Smooth muscle cell of the brain vasculature (primary cell): ENCODE measurements at places on chromosomes 13 and 19.

DNA sequence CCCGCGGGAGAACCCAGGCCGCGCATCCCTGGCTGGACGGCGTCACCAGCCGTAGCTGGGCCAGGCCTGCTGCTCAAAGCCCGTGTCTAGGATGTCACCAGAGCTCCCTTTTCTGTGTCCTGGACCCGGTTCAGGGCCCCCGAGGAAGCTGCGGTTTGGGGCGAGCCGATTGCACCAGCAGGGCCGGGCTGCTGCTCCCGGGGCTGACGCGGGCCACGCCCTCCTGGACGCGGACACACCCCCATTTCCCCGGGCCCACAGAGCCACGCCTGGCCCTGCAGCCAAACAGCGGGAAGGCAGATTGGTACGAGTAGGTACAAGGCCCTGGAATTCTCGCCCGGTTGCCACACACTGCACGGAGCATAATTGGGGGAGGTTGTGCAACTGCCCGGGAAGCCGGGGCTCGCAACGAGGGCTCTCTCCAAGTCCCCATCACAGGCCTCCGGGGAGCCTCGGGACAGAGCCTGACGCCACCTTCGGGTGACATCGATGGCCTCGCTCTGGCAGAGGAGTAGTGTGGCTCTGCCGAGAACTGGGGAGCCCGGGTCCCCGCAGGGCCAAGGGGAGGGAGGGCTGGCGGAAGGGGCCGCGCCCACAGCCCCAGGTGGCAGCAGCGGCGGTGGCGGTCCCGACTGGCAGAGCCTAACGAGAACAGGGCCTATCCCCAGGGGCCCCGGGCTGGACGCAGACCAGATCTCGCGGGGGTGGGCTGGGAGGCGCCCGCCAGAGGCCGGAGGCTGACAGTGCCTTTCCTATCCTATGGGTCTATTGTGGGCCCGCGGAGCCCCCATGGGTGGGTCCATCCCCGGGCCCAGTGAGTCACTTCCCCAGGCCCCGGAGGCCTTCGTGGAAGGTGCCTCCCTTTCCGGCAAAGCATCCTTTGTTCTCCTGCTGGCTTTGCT lies 23.5 kb downstream of the KCTD15 start:
- no peak for DNase-seq

DNA sequence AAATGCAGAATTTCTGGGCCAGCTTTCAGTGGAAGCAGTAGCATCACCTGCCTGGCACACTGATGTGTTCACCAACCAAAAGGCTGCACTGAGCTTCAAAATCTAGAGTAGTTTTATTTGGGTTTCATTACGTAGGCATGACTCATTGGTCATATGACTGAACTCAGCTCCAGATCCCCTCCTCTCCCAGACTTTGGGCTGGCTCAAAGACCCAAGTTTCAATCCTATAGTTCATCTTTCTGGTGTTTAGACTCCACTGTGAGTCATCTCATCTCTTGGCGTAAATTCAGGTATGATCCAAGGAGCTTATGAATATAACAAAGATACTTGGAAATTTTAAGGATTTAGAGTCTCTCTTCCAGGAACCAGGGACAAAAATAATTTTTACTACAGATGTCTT lies 17.7 kb downstream of the ZMYM5 start:
- peak; percentile 80 for DNase-seq

- DNase-seq: no peak
Measured at GRCh38 chr13:25771202-25771601, 280.6 kb downstream of the SHISA2 start.

- DNase-seq: no peak
Measured at GRCh38 chr13:40337651-40338050, 328.8 kb downstream of the FOXO1 start.

- no peak for DNase-seq
Measured at GRCh38 chr13:60111691-60112090, 52.0 kb downstream of the DIAPH3 start.

- DNase-seq: no peak
Measured at GRCh38 chr19:18915639-18916038, 3.5 kb downstream of the COPE start.

DNA sequence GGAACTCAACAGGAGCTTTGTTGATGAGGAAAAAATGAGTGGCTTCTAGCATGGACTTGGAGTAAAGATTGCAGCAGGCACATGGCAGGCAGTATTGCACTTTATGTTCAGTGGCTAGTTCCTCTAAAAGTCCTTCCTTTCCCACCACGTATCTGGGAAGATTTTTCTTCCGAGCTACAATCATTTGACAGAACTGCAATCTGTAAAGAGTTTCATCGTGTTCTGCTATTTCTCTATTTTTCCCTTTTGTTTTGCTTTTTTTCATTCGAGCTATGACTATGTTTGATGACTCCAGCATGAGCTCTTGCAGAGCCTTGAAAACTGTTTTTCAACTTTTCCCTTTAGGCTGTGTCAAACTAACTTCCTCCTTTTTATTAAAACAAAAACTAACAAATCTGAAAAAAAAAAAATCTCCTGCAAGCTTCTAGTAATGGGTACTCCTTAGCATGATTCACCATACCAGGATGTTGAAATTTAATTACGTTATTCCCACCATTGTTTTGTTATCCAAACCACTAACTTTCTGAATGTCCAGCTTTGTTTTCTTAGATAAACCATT lies 12.3 kb downstream of the CLDN10 start:
- DNase-seq: no peak

GRCh38 chr13:34620862-34621261 lies 321.2 kb upstream of the NBEA start:
- DNase-seq: no peak

DNA sequence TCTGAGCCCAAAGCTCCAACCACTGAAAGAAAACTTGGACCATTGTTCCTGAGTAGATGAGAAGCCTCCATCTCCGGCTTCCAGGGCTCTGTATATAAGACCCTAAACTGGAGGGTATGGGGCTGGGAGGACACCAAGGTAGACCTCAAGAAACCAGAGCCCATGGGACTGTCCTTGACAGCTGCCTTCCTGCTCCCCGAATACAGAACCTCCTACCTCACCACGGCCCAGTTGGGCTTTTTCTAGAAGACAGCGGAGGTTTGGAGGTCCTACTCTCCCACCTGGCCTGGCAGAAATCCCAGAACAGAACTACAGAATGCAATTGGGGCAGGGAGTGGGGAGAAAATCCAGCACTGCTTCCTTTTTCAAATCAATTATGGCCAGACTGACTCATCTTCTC lies 177.3 kb upstream of the ZNF507 start:
- no peak for DNase-seq

- DNase-seq: no peak
Measured at GRCh38 chr13:46213242-46213641, 1.5 kb downstream of the LRRC63 start.

DNA sequence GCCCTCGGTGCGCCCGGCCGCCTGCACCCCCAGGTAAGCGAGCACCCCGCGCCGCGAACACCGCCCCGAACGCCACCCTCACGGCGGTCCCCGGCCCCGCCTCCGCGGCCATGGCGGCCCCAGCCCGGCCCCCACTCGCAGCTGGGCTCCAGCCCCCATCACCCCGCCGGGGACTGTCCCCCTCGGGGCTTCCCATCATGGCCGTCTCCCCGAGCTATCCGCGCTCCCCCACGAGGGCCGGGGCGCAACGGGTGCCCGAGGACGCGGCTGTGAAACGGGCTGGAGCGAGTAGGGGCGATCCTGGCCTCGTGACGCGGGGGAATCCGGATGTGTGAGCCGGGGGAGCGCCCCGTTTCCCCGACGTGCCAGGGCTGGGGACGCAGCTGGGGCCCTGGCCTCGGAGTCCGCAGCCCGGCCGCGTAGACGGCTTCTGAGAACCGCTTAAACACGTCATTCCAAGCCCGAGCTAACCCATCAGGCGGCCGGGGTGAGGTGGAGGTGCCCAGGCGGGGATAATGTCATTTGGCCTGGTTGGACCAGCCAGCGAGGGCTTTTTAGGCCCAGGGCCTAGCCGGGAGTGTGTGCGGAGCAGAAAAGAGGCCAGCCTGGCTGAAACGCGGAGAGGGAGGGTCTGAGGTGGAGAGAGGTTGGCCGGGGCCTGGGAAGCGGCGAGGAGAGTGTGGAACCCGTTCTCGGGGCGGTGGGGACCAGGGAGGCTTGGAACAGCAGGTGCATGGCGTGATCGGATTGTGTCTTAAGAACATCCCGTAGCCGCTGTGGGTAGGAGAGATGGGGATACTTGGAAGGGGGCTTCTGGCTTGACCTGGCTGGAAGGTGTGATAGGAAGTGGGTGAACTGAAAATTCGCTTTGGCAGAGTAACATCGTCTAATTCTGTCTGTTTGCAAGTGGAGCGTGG lies 550 bp downstream of the CERS4 start:
- DNase-seq: no peak

- no peak for DNase-seq
Measured at GRCh38 chr19:31903979-31904378, 441.4 kb upstream of the ZNF507 start.

- DNase-seq: no peak
Measured at GRCh38 chr13:98208606-98209005, 31.5 kb upstream of the RNF113B start.

- DNase-seq: no peak
Measured at GRCh38 chr19:10259162-10259905, 7.3 kb downstream of the MRPL4 start.

DNA sequence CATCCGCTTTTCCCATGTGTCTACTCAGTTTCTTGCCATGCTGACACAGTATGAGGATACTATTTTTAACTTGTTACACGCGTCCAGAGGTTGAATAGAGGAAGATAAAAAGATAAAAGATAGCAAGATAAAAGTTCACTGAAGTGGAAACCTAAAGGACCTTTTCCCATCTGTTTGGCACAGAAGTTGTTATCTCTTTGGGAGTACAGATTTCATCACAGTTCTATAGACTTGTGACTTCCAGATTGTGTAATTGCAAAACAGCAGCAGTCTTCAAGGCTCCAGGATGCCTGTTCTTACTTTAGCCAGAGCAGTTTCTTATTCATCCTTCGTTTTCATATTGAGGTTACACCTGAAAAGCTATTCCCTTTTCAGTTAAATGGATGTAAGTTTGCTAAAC lies 369.2 kb downstream of the GPC5 start:
- DNase-seq: no peak

GRCh38 chr13:97849305-97849704 lies 104.2 kb upstream of the IPO5 start:
- DNase-seq: no peak

DNA sequence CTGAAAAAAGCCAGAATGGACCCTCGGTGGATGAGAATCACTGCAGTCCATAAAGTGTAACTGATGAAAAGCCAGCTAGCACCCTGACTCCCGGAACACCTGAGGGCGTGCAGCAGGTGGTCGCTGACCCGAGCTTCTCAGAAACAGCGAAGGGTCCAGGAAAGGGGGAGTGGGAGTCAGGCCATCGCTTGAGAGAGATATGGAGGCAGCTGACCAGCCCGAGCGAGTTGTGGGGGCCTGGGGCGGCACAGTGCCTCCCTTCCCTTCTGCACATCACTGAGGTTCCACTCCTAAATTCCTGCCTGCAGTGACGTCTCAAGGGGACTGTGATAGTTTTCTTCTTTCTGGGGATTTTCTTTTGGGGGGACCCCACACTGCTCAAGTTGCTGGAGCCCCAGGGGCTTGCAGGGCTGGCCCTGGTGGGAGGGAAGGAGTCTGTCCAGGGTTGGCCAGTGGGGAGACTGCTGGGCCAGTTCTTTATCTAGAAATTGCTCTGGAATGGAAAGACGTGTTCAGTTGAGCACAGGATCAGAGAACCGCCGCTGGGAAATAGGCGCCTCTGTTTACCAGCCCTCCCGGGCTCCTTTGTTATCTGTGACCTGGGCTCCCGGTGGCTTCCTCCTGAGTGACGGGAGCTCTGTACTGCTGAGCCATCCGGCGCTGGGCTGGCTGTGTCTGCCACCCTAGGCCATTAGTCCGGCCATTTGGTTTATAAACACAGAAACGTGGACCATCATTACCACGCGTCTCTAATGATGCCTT lies 71.3 kb downstream of the RAB20 start:
- DNase-seq: no peak

DNA sequence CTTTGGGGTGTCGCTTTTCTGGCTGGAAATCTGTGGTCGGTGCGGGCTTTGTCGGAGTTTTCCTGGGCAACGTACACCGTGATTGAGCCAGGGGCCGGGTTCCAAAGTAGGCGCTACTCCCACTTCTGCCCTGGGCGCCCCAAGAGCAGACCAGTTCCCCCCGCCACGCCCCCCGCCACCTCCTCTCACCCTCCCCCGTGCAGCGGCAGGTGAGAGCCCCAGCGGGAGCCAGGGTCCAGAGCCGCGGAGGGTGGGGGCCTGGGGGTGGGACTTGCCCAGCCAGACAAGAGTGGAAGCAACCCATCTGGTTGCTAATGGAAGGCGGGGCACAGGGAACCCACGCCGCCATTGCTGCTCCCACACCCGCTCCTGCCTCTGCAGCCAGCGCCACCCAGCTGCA lies 2195.9 kb downstream of the PCDH9 start:
- no peak for DNase-seq

GRCh38 chr13:42652642-42653415 lies 78.9 kb downstream of the TNFSF11 start:
- no peak for DNase-seq

DNA sequence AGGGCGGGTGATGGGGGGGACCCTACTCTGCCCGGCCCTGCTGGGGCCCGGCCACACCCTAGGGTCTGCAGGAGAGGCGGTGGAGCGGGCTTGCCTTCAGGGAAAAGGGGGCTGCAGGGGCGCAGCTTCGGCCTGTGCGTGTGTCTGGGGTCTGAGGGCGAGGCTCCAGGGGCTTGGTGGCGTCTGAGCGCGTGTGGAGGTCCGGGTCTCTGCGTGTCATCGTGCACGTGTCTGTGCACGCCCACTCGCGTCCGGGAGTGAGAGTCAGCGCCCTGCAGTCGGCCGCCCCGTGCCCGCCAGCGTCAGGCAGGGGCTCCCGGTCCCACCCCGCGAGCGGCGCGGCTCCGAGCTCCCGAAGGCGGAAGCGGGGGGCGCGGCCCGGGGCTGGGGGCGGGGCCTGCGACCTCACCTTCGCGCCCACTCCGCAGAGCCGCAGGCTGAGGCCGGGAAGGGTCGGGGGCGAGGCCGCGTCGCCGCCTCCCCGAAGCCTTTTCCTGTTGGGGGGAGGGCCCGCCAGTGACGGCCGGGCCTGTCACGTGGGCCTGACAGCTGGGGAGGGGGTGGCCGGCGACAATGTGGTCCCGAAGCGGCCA lies at the start of gene ARHGAP45:
ARHGAP45 (plus strand) TSS at position 420 of the 593 bp plus-strand sequence. CDS start 239 bp downstream, outside the sequence.
- DNase-seq: no peak

DNA sequence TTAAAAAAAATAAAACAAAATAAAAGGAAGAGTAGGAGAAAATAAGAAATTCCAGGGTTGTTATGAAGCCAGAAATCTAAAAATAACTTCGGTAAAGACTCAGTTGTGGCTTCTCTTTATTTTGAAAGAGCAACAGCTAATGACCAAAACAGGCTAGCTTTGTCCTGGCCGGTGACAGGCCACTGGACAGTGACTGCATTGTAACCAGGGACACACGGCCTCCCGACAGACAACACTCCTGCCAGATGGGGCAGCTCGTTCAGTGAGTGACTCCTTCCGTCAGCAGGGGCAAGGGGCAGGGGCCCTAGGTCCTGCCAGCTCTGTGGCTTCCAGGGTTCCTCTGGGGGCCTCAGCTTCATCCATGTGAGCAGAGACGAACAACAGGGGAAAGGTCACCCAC lies 173.4 kb downstream of the KATNAL1 start:
- no peak for DNase-seq

DNA sequence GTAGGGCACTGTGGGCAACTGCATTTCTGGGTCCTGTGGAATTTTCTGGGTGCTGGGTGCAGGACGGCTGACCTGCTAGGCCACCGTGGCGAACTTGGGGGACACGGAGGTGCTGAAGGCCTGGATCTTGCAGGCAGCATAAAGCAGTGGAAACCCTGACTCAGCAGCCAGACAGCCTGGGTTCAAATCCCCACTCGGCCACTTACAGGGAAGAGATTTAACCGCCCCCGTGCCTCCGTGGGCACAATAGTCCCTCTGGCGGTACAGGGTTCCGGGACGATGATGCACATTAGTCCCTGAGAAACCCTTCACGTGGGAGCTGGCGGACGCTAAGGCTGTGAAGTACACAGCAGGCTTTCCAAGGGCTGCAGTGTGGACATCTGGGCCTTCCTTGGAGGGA lies 3.0 kb downstream of the FAM83E start:
- no peak for DNase-seq
